Vagina (tissue), 2 donors: ENCODE measurements at places on chromosomes 1 and 21. TPM values are rescaled to one million over a fixed set of nuclear protein-coding genes. Genes with fewer than 3 reads are reported as not detected.

KIF14 gene
- total RNA-seq: 0.74 TPM

CD1B gene
- total RNA-seq: not detected

RIPPLY3 gene
- total RNA-seq: not detected

UAP1 gene
- total RNA-seq: 118 TPM

HAO2 gene
- total RNA-seq: not detected

MYBPH gene
- not detected for total RNA-seq

AGBL4 gene
- not detected for total RNA-seq

SHISAL2A gene
- 3.2 TPM for total RNA-seq

ERICH3 gene
- 0.49 TPM for total RNA-seq

NEGR1 gene
- 19.2 TPM for total RNA-seq

PCP4L1 gene
- 3.7 TPM for total RNA-seq

TRIM46 gene
- 2.7 TPM for total RNA-seq

HSF2BP gene
- total RNA-seq: 2.7 TPM

WNT2B gene
- total RNA-seq: 16.0 TPM

GPX7 gene
- total RNA-seq: 9.8 TPM

FABP3 gene
- 16.7 TPM for total RNA-seq

ESRRG gene
- 0.98 TPM for total RNA-seq

DDAH1 gene
- 10.3 TPM for total RNA-seq

UTS2 gene
- total RNA-seq: 5.4 TPM

SH2D2A gene
- total RNA-seq: 4.9 TPM

TNFRSF25 gene
- total RNA-seq: 32.7 TPM

NVL gene
- 34.6 TPM for total RNA-seq

RGS7 gene
- not detected for total RNA-seq

DOCK7 gene
- total RNA-seq: 34.1 TPM

FCN3 gene
- total RNA-seq: 1.7 TPM

TMEM61 gene
- 3.4 TPM for total RNA-seq

GBP7 gene
- total RNA-seq: not detected

MXRA8 gene
- 136 TPM for total RNA-seq

EFCAB14 gene
- total RNA-seq: 67.3 TPM

ZNF362 gene
- total RNA-seq: 24.6 TPM

COX20 gene
- total RNA-seq: 24.1 TPM

B3GALT2 gene
- total RNA-seq: 0.49 TPM

CD53 gene
- 41.5 TPM for total RNA-seq

SPRR2G gene
- not detected for total RNA-seq

KCNE2 gene
- total RNA-seq: not detected

ANKRD34A gene
- 1.7 TPM for total RNA-seq

KRTAP19-1 gene
- total RNA-seq: not detected

LAMC1 gene
- 217 TPM for total RNA-seq

SYT2 gene
- total RNA-seq: not detected

NMNAT2 gene
- 1.7 TPM for total RNA-seq

CYP4B1 gene
- 74.4 TPM for total RNA-seq

MEF2D gene
- total RNA-seq: 33.9 TPM

CFAP141 gene
- total RNA-seq: not detected

MUL1 gene
- 19.9 TPM for total RNA-seq

GPR52 gene
- total RNA-seq: 2.7 TPM

RNF186 gene
- not detected for total RNA-seq

DIRAS3 gene
- total RNA-seq: 2.0 TPM

SH2D5 gene
- total RNA-seq: not detected

VPS72 gene
- total RNA-seq: 17.2 TPM

TTC22 gene
- 43.5 TPM for total RNA-seq

HES2 gene
- 44.7 TPM for total RNA-seq

ERMAP gene
- total RNA-seq: 9.3 TPM
